ENCODE measurements at places on chromosomes 7 and 10. TPM values are rescaled to one million over a fixed set of nuclear protein-coding genes. Genes with fewer than 3 reads are reported as not detected.

Gene OR6B1
- total RNA-seq = not detected

Gene MSS51
- not detected for total RNA-seq

Gene PDE6C
- total RNA-seq = not detected

DNA sequence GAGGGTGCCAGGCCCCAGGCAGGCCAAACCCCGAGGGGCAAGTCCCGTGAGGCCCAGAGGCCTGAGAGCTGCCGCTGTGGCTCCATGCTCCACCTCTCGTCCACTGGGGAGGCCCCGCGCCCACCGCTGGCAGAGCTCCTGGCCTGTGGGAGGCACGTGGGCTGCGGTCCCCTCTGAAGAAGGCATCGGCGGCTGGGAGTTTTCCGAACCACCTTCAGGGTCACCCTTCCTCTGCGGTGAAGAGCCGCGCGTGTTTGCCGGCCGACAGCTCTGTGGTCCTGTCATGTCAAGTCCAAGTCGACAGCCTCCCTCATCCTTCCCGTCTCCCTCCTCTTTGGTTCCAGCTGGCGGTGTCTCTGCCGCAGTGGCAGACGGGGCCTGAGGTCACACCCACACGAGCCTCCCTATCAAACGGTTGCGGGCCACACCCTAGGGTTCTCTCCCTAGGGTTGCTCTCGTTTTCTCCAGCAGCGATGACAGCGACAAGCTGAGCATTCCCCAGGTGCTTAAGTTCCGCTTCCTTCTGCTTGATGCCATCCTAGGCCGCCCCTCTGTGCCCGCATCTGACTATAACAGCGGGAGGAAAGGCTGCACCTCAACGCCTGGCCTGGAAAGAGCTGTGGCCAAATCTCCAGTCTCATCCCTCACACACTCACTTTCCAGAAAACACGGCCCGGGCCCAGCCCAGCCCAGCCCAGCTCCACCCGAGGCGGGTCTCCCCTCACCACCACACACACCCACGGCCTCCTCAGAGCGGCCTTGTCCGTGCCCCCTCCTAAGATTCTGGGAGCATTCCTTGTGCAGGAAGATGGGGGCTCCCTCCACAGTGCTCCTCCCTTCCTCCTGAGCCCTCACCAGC lies 185.0 kb downstream of the ELFN1 start:
- H3K27ac ChIP-seq = no peak overlapping the region
- H3K4me1 ChIP-seq = no peaks in the 10 kb centered on the region
- no peaks in the 10 kb centered on the region for H3K27me3 ChIP-seq

DNA sequence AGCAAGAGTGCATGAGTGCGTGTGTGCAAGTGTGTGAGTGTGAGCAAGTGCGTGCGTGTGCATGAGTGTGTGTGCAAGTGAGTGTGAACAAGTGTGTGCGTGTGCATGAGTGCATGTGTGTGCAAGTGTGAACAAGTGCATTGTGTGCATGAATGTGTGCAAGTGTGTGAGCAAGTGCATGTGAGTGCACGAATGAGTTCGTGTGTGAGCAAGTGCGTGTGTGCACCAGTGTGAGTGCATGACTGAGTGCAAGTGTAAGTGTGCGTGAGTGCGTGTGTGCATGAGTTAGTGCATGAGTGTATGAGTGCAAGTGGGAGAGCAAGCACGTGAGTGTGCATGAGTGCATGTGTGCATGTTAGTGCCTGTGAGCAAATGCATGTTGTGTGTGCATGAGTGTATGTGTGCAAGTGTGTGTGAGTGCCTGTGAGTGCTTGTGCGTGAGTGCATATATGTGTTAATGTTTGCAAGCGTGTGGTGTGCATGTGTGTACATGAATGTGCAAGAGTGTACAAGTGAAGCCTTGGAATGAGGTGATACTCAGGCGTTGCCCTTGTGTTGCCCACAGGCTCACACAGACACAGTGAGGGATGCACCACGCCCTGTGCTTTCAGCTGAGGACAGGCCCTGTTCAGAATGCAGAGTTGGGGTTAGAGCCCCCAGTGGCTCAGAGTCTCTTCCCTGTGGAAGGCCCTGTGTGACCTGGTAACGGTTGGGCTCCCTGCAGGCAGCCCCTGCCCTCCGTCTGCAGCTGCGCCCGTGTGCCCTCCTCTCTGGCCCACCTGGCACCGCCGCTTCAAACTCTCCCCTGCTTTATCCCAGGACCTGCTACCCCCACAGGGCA lies 97.1 kb downstream of the NKX6-2 start:
- no peaks in the 10 kb centered on the region for H3K36me3 ChIP-seq
- no peaks in the 10 kb centered on the region for H3K4me1 ChIP-seq
- DNase-seq = no peak
- no peak overlapping the region for H3K27ac ChIP-seq
- H3K27me3 ChIP-seq = no peaks in the 10 kb centered on the region

DNA sequence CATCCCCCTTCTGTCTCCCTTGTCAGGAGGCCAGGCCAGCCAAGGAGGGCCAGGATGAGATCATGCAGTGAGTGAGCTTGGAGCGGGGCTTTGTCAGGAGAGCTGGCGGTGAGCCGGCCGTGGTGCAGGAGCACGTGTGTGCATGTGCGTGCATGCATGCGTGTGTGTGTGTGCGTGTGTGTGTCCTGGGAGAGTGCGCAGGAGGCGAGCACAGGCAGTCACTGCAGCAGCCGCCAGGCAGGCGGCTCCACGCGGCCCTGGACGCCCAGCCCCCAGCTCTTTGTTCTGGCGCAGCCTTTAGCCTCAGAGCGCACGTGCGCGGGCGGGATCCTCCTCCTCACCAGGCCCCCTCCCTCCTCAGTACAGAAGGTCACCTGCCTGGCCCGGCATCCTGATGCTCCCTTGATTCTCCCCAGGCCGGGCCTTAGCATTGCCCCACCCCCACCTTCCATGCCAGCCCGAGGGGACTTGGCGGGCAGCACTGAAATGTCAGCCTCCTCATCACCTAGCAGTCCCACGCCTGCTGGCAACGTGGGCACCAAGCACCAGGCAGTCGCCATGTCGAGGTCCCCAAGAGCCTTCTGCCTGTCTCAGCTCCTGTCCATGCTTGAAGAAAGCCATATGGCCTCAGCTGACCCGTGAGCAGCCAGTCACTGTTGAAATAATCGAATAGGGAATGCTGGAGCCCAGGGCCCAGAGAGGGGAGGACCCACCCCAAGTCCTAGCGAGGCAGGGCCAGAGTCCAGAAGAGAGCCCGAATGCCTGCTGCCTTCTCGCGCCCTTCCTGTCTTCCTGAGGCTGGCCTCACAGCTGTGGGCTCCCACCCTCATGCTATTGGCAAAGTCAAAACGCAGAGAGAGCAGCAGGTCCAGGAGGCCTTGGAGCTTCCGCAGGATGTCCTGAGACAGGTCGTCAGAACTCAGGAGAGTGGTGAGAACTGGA lies 125.9 kb upstream of the PPIF start:
- no peak overlapping the region for H3K4me3 ChIP-seq
- peak; percentile 95 for DNase-seq
- no peaks in the 10 kb centered on the region for H3K27me3 ChIP-seq
- H3K4me1 ChIP-seq = peaks cover 48% of the 10 kb centered on the region
- H3K36me3 ChIP-seq = no peaks in the 10 kb centered on the region
- peak overlapping the region; percentile 89 for H3K27ac ChIP-seq

DNA sequence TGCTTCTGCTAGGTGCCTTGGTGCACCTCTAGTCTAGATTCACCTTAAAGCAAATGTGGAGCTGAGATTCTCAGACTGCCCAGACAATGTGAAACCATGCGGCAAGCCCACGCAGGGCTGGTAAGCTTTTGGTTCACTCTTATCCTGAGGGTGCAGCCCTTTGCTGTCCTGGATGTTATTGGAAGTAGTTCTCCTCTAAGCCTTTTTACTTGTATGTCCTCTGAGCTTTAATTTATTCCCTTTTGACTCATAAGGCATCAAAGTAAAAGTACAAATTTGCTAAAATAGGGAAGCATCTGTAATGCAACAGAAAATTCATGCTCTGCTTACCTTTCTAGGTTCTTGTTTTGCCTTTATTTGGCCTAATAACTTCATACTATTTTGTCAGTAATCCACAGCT lies 186.8 kb downstream of the MACC1 start:
- no peaks in the 10 kb centered on the region for H3K4me1 ChIP-seq
- peak overlapping the region; percentile 84 for H3K27ac ChIP-seq
- H3K27me3 ChIP-seq = no peaks in the 10 kb centered on the region
- no peak for DNase-seq
- no peaks in the 10 kb centered on the region for H3K36me3 ChIP-seq

DNA sequence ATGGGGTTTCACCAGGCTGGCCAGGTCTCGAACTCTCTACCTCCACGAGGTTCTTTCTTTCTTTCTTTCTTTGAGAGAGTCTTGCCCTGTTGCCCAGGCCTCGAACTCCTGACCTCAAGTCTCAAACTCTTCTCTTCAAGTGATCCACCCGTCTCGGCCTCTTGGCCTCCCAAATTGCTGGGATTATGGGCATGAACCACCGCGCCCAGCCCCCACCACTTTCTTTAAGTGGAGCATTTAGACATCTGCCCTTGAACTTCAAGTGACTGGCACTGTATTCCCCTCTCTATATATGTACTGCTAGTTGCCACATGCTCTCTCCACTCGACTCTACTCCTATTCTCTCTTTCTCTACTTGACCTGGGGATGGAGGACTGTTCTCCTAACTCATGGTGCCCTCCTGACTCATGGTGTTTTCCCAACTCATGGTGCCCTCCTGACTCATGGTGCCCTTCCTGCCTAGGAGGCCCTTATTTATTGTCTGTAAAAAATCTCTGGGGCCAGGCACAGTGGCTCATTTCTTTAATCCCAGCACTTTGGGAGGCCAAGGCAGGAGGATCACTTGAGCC lies 19.3 kb upstream of the ACHE start:
- no peak overlapping the region for H3K27ac ChIP-seq
- no peak overlapping the region for H3K4me3 ChIP-seq
- H3K4me1 ChIP-seq = no peaks in the 10 kb centered on the region
- DNase-seq = no peak
- H3K27me3 ChIP-seq = no peaks in the 10 kb centered on the region

DNA sequence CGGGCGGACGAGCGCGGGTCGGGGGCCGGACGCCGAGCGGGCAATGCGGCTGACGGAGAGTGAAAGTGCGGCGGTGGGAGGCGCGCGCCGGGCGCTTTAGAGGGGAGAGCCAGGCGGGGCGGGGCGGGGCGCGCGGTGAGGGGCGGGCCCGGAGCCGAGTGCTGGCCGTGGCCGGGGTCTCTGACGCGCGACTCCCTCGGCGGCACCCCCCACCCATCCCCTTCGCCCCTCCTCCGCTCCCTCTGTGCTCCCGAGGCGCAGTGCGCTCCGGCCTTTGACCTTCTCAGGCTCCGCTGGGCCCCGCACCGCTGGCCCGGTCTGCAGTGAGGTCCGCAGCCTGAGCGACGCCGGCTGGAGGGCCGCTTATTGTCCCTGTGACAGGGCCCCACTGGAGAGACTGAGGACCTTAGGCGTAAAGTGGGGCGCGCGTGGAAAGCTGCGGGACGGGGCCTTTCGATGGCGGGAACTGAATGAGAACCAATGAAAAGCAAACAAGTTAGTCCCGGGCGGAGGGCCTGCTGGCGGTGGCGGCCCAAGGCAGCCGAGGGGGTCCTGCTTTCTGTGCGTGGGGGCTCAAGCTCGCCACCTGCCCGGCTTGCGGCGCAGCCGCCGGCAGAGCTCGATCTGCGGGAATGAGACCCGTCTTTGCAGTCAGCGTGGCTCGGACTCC lies at the start of gene CXCL12:
Gene CXCL12 (minus strand): TSS at position 72 of the 670 bp plus-strand sequence. CDS start 92 bp downstream, outside the sequence.
- H3K36me3 ChIP-seq = no peaks in the 10 kb centered on the region
- no peaks in the 10 kb centered on the region for H3K27me3 ChIP-seq
- DNase-seq = peak; percentile 51
- H3K27ac ChIP-seq = peak within 1 kb of the TSS; percentile 85

- H3K27me3 ChIP-seq = no peaks in the 10 kb centered on the region
- no peak for DNase-seq
- H3K4me1 ChIP-seq = no peaks in the 10 kb centered on the region
- H3K4me3 ChIP-seq = no peak overlapping the region
- H3K36me3 ChIP-seq = no peaks in the 10 kb centered on the region
Measured at GRCh38 chr10:86385806-86386205, 19.2 kb upstream of the GRID1 start.

DNA sequence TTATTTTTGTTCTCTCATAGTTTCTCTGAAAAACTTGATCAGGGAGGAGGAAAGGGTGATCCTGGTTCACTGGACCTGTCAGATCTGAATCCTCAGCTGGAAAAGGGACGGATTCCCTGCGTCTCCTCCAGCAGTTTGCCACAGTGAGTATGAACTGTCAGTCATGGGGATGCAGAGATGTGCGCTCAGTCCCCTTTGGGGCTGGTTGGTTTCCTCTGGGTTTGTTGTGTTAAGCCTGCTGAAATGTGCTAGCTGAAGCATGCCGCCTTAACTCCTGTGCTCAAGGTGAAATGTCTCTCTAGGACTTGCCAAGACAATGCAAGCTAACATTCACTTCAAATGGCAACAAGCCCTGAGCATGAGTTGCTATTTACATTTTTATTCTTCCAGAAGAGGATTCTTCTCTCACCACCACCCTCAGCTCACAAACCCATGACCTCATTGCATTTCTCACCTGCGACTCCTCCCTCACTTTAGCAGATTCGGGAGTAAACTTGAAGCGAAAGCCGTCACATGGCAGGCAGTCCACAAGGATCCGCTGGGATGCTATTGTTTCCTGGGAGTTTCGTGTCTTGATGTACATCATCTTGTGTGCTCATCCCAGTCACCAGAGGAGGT lies 192.9 kb upstream of the FZD8 start:
- H3K36me3 ChIP-seq = no peaks in the 10 kb centered on the region
- H3K27ac ChIP-seq = no peak overlapping the region
- H3K4me1 ChIP-seq = no peaks in the 10 kb centered on the region
- no peak for DNase-seq
- no peaks in the 10 kb centered on the region for H3K27me3 ChIP-seq

DNA sequence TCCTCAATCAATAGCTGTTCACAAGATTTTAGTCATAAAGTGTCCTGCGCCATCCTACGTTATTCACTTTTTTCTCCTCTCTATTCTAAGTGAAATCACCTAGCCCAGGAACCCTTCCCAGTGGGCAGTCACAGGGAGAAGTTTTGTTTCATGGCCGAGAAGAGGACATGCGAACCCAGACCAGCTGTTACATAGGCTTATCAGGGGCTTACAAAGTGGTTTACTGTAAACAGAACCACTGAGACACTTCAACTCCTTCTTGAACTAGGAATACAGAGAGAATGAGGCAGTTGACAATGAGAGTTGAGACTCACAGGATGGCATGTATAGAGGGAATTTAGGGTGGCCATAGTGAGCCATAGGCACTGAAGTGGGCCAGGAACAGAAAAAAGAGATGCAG lies 246.9 kb upstream of the GLI3 start:
- no peak overlapping the region for H3K27ac ChIP-seq
- DNase-seq = no peak

DNA sequence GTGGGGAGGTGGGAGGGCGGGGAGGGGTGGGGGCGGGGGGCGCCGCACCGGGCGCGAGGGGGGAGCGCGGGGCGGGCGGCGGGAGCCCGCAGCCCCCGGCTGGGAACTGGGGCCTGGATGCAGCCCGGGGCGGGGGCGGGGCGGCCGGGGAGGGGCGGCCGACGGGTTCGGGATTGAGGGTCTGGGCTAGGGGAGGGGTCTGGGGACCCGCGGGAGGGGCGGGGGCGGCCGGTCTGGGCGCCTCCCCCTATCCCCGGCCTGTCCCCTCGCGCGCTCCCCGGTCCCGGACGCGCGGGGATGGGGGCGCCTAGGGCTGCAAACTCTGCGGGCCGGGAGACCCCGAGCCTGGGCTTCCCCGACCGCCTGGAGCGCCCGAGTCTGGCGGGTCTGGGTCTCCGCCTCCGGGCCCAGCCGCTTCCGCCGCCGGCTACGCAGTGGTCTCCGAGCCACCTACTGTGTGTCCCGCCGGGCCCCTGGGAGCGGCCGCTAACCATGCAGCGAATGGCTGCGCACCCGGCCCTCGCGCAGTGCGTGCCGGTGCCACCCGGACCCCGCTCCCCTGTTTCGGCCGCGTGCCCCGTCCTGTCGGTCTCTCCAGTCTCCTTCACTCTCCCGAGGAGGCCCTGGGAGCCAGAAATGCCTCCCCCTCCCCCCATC lies 375 bp upstream of the FGF8 start:
- no peak overlapping the region for H3K4me3 ChIP-seq
- DNase-seq = no peak
- H3K27me3 ChIP-seq = peaks cover 35% of the 10 kb centered on the region
- H3K36me3 ChIP-seq = no peaks in the 10 kb centered on the region
